Keratinocyte (primary cell): ENCODE measurements at places on chromosomes 5 and 9.
A peak's percentile ranks its signal among the peaks of the same experiment; 100 is the strongest.

DNA sequence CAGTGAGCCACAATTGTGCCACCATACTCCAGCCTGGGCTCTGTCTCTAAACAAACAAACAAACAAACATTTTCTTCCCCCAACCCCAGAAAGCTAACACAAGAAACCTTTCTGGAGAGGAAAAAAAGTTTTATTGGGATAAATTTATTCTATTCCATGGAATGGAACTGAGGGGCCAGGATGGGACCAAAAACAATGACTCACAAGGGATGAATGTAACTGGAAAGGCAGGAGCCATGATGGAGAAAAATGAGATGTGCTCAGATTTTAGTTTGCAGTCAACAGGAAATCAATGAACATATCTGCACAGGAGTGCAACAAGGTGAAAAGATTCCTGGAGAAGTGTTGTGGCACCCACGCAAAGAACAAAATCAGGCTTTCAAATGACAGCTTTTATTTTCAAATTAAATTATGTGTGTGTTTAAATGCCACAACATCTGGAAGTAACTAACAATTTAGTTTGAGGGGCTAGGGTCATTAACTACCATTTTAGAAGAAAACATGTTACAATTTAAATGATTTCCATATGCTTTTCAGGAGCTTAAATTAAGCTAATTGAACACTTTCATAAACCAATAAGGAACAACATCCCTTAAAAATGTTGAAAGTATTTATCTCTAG, 208.6 kb downstream of the TSSK1B start:
- no peak overlapping the region for H3K4me3 ChIP-seq
- no peaks in the 10 kb centered on the region for H3K36me3 ChIP-seq
- no peaks in the 10 kb centered on the region for H3K27me3 ChIP-seq
- DNase-seq = no peak
- no peak overlapping the region for H3K27ac ChIP-seq

DNA sequence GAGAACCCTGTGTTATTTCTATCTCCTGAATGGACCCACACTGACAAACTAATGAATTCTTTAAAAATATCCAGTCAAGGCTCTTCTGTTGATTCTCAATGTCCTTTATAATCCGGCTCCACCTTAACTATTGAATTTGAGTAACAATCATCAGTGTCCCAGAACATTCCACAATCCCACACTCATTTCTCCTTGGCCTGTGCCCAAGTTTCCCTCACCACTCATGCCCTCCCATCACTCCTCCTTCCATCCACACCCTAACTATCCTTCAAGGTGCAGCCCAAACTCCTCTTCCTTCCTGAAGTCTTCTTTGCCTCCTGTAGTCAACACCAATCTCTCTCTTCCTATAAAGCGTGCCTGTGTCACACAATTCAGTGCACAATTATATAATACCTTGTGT, 106.1 kb downstream of the NUDT12 start:
- DNase-seq = no peak
- no peaks in the 10 kb centered on the region for H3K27me3 ChIP-seq
- no peaks in the 10 kb centered on the region for H3K36me3 ChIP-seq
- H3K4me1 ChIP-seq = no peaks in the 10 kb centered on the region
- H3K27ac ChIP-seq = no peak overlapping the region
- no peak overlapping the region for H3K4me3 ChIP-seq

- no peaks in the 10 kb centered on the region for H3K36me3 ChIP-seq
- no peak overlapping the region for H3K27ac ChIP-seq
- H3K27me3 ChIP-seq = no peaks in the 10 kb centered on the region
- H3K4me3 ChIP-seq = no peak overlapping the region
- DNase-seq = no peak
Measured at GRCh38 chr5:168979135-168979534, 321.8 kb downstream of the SLIT3 start.

- H3K4me1 ChIP-seq = peaks cover 46% of the 10 kb centered on the region
- DNase-seq = no peak
- H3K4me3 ChIP-seq = peak overlapping the region; percentile 62
- no peaks in the 10 kb centered on the region for H3K36me3 ChIP-seq
- no peaks in the 10 kb centered on the region for H3K27me3 ChIP-seq
- H3K27ac ChIP-seq = peak overlapping the region; percentile 89
Measured at GRCh38 chr5:176542135-176542595, 5.0 kb upstream of the RNF44 start.

- H3K36me3 ChIP-seq = no peaks in the 10 kb centered on the region
- H3K4me1 ChIP-seq = no peaks in the 10 kb centered on the region
- H3K27ac ChIP-seq = no peak overlapping the region
- DNase-seq = no peak
- H3K27me3 ChIP-seq = no peaks in the 10 kb centered on the region
- no peak overlapping the region for H3K4me3 ChIP-seq
Measured at GRCh38 chr5:98839469-98840383, 66.3 kb downstream of the RGMB start.

DNA sequence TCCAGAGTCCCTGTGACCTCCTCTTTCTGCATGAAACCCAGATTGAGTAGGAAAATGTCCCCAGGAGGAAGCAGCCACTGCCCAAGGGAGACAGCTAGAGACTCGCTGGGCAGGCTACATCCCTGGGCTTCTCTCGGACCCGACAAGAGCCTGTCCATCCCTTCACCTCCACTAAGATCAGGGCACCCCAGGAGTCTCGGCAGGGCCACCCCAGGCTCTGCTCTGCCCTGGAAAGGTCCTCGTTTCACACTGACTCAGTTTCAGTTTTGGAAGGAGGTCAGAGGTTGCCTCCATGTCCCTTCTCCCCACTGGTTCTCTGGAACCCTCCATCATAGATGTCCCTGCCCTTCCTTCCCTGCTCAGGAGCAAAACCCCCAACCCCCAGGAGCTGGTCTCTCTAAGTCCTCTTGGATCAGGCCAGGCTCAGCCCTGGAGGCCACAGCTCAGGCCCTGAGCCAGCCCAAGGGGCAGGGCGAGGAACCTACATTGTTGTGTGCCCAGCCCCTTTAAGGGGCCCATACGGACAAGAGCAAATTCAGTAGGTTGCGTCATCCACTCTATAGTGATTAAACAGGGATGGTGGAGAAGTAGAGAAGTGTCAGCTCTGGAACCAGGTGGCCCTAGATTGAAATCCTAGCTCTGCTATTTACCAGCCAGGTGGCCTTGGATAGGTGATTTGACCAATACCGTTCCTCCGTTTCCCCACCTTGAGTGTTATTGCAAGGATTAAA, 37.4 kb downstream of the C9orf50 start:
- no peaks in the 10 kb centered on the region for H3K27me3 ChIP-seq
- H3K36me3 ChIP-seq = no peaks in the 10 kb centered on the region
- no peak for DNase-seq

DNA sequence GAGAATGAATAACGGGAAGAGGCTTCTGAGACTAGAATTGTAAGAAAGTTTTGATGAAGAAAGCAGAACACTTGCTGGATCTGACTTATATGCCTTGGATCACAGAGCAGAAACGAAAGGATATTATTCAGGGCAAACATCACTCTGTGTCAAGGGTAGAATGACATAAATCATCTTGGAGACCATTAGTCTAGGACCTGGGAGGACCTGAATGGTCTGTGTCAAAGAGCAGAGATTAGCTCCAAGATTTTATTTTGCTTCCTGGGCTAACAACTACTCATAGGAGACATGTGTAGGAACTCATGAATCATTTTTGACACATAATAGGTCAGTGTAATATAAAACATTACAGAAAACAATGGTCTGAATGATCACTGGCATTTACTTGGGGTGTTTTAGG, 417.9 kb downstream of the SLCO4C1 start:
- DNase-seq = no peak
- H3K27ac ChIP-seq = no peak overlapping the region
- no peak overlapping the region for H3K4me3 ChIP-seq
- H3K36me3 ChIP-seq = no peaks in the 10 kb centered on the region
- H3K4me1 ChIP-seq = no peaks in the 10 kb centered on the region

- DNase-seq = no peak
- H3K27ac ChIP-seq = no peak overlapping the region
- no peaks in the 10 kb centered on the region for H3K27me3 ChIP-seq
- H3K4me1 ChIP-seq = peaks cover 12% of the 10 kb centered on the region
Measured at GRCh38 chr9:111945216-111945615, 48.6 kb downstream of the UGCG start.
